ENCODE measurements at places on chromosomes 12 and 14. TPM values are rescaled to one million over a fixed set of nuclear protein-coding genes. Genes with fewer than 3 reads are reported as not detected.
A peak's percentile ranks its signal among the peaks of the same experiment; 100 is the strongest.

Gene ZNF268
- 24.3 TPM for total RNA-seq

Gene FAR2
- 3.3 TPM for total RNA-seq

Gene ARHGDIB
- 14.6 TPM for total RNA-seq

Gene ATL1
- total RNA-seq: 15.8 TPM

Gene RTL1
- total RNA-seq: 0.18 TPM

Gene CATSPERB
- not detected for total RNA-seq

Gene ZNF891
- total RNA-seq: 1.2 TPM

DNA sequence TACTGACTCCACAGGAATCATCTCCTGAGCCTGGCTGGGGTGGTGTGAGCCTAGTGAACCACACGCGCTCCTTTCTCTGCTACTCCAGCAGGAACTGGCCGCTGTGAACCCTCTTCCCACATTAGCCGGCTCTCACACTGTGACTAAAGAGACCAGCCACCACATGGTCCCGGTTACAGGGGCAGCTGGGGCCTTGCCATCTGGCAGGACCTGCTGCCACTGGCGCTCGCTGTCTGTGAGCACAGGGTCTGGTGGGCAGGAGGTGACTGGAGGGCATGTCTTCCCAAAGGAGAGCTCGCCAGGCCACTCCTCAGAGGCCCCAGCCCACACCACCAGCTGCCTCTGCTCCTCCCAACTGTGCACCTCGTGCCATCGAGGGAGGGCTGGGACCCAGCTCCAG lies 99.3 kb downstream of the SINHCAF start:
- H3K27me3 ChIP-seq: peaks cover 4% of the 10 kb centered on the region
- no peaks in the 10 kb centered on the region for H3K4me1 ChIP-seq
- no peak overlapping the region for H3K27ac ChIP-seq
- no peak overlapping the region for H3K4me3 ChIP-seq
- H3K36me3 ChIP-seq: no peaks in the 10 kb centered on the region

GRCh38 chr12:105622846-105623736 lies 292.6 kb downstream of the C12orf75 start:
- H3K4me1 ChIP-seq: no peaks in the 10 kb centered on the region
- no peaks in the 10 kb centered on the region for H3K36me3 ChIP-seq
- no peak overlapping the region for H3K4me3 ChIP-seq
- no peaks in the 10 kb centered on the region for H3K27me3 ChIP-seq
- H3K27ac ChIP-seq: no peak overlapping the region

- peak; percentile 22 for DNase-seq
- H3K4me1 ChIP-seq: no peaks in the 10 kb centered on the region
- no peak overlapping the region for H3K4me3 ChIP-seq
- no peaks in the 10 kb centered on the region for H3K27me3 ChIP-seq
- H3K36me3 ChIP-seq: no peaks in the 10 kb centered on the region
Observed at GRCh38 chr12:102702447-102703114, 214.5 kb downstream of the PAH start.

DNA sequence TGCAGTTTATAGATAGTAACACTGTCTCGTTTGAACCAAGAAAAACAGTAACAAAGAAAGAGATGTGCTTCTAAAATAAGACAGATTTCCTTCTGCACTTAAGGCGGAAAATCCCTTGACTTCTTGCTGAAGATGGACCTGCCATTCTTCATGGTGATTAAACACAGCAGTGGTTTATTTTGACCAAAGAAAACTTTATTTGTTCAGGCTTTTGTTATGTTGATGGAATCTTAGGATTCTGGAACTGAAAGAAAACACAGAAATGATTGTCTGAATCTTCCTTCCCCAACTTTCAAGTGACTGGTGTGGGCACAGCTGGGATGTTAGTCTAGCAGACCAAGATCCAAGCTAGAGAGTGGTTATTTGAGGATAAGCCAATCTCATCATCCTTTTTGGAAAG lies 72.2 kb downstream of the DACT1 start:
- DNase-seq: no peak
- no peaks in the 10 kb centered on the region for H3K27me3 ChIP-seq
- H3K4me3 ChIP-seq: no peak overlapping the region
- H3K27ac ChIP-seq: no peak overlapping the region

DNA sequence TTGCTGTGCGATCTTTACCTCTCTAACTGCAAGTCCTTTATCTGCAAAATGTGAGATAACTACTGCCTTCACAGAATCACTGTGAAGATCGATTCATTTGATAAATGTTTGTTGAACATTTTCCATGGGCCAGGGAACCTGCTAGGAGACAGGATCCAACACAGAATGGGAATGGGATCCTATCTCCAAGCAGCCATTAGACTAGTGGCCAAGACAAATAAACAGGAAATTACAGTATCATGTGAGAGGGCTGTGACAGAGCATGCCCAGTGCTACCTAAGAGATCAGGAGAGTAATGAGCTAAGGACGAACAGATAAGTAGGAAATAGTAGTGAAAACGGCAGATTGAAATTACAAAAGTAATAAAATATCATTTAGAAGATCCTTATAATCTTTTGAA lies 105.7 kb downstream of the GRIN2B start:
- no peaks in the 10 kb centered on the region for H3K36me3 ChIP-seq
- no peaks in the 10 kb centered on the region for H3K4me1 ChIP-seq
- no peaks in the 10 kb centered on the region for H3K27me3 ChIP-seq
- no peak overlapping the region for H3K27ac ChIP-seq
- DNase-seq: no peak

DNA sequence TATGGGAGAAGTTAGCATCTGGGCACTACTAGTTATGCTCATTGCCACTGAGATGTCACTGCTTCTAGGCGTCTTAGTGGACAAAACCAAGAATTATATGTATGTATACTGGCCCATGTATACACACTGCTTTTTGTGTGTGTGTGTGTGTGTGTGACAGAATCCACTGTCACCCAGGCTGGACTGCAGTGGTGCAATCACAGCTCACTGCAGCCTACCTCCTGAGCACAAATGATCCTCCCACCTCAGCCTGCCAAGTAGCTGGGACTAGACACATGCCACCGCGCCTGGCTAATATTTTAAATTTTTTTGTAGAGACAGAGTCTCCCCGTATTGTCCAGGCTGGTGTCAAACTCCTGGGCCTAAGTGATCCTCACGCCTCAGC lies 25.2 kb downstream of the LIMA1 start:
- DNase-seq: no peak
- H3K27ac ChIP-seq: no peak overlapping the region
- H3K4me1 ChIP-seq: peaks cover 16% of the 10 kb centered on the region
- H3K27me3 ChIP-seq: no peaks in the 10 kb centered on the region
- no peaks in the 10 kb centered on the region for H3K36me3 ChIP-seq

DNA sequence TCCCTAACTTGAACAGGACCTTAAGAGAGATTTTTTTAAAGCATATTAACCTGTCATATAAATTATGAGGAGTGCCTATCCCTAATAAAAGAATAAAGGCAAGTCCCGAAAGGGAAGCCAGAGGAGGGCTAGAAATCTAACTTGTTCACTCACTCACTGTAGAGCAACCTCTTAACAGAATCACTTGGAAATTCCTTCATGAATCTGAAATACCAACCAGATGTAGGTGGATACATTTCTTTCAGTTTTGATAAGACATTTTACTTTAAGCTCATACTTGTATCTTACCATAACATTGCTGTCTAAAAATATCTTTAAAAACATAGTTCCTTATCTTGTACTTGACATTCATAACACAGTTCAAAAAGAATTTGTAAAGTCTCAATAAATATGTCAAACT lies 25.7 kb downstream of the NTN4 start:
- peak; percentile 36 for DNase-seq
- no peaks in the 10 kb centered on the region for H3K36me3 ChIP-seq
- peaks cover 8% of the 10 kb centered on the region for H3K4me1 ChIP-seq
- H3K4me3 ChIP-seq: no peak overlapping the region
- H3K27me3 ChIP-seq: no peaks in the 10 kb centered on the region

DNA sequence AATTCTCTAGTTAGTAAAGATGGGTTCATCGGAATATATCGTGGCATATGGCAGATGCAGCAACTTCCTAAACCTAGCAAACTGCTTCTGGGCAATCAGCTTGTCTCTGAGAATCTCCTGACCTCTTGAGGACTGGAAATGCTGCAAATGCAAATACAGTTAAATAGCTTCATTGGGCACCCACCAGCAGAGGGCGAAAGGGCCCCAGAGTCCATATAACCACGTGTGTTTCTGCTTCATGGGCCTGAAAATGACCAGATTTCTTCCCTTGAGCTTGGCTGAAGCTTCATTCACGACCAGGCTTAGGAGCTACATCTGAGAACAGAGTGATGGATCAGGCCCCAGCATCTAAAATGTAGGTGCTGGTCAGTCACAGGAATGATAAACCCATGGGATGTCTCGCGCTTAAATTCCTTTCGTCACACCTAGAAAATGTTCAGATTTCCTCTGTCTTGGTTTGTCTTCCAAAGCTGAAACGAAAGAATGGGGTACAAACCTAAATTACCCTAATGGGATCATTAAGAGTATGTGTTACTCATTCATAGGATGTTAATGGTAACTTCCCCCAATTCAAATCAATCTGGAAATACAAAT lies 1482.5 kb upstream of the TMEM132C start:
- no peaks in the 10 kb centered on the region for H3K36me3 ChIP-seq
- no peak overlapping the region for H3K27ac ChIP-seq
- H3K27me3 ChIP-seq: no peaks in the 10 kb centered on the region

DNA sequence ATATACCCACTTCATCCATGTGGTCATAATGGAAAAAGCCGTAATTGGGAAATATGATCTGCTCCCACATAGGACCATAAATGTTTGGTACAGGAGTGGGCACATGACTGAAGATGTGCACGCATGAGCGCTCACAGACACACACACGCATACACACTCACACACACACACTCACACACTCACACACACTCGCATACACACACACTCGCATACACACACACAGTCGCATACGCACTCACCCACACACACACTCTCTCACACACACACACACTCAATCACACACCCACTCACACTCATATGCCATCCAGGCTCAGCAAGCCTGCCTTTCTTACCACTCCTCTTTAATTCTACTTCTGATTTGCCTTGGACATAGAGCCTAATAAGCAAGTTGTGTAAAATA lies 45.6 kb upstream of the EGLN3 start:
- H3K4me3 ChIP-seq: no peak overlapping the region
- no peak for DNase-seq
- no peaks in the 10 kb centered on the region for H3K4me1 ChIP-seq
- no peaks in the 10 kb centered on the region for H3K36me3 ChIP-seq
- H3K27ac ChIP-seq: no peak overlapping the region
- H3K27me3 ChIP-seq: no peaks in the 10 kb centered on the region

GRCh38 chr14:89378119-89378518 lies 38.9 kb downstream of the FOXN3 start:
- H3K27ac ChIP-seq: peak overlapping the region; percentile 72
- H3K27me3 ChIP-seq: no peaks in the 10 kb centered on the region
- peak; percentile 87 for DNase-seq
- H3K4me3 ChIP-seq: no peak overlapping the region

DNA sequence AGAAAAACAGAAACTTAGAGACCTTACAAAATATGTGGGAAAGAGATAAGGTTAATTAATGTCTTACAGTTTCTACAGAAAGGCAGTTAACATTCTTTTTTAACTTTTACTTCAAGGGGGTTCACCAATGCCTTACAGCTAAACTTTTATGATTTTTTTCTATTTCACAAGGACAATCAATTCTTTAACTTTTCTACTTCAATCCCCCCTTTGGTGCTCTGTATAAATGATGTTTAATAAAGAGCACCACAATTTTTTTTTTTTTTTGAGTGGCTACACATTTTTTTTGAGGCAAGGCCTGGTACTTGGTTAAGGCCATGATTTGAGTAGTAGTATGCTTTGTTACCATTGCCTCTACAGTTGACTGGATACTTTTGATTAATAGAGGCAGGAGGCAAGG lies 279.6 kb downstream of the PRKD1 start:
- H3K27me3 ChIP-seq: no peaks in the 10 kb centered on the region
- no peak overlapping the region for H3K27ac ChIP-seq
- H3K4me3 ChIP-seq: no peak overlapping the region
- no peaks in the 10 kb centered on the region for H3K4me1 ChIP-seq
- DNase-seq: peak; percentile 20

GRCh38 chr12:6975297-6976032 lies 4.8 kb downstream of the EMG1 start:
- H3K27me3 ChIP-seq: no peaks in the 10 kb centered on the region
- peaks cover 43% of the 10 kb centered on the region for H3K36me3 ChIP-seq
- DNase-seq: no peak
- no peak overlapping the region for H3K4me3 ChIP-seq

DNA sequence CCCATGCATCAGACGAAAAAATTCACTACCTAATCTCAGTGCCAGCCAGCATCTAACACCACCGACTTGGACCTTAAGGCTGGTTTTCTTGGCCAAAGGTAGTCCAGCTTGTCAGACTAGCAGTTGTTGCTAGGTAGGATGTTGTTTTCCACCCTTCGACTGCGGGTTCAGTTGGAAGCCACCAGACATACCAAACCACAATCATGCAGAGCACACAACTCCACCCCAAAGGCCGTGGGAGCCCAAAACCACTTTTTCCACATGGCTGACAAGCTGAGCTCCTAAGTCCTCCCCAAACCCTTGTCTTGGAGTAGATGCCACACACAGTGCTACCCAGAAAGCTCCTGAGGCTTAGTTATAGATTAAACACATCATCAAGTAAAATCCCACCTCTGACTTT lies 46.8 kb downstream of the LRIG3 start:
- H3K27me3 ChIP-seq: no peaks in the 10 kb centered on the region
- H3K4me3 ChIP-seq: no peak overlapping the region
- peak overlapping the region; percentile 43 for H3K27ac ChIP-seq
- H3K36me3 ChIP-seq: peaks cover 59% of the 10 kb centered on the region
- peaks cover 18% of the 10 kb centered on the region for H3K4me1 ChIP-seq

GRCh38 chr12:4648104-4648500 lies 749 bp downstream of the AKAP3 start:
- no peaks in the 10 kb centered on the region for H3K36me3 ChIP-seq
- H3K4me3 ChIP-seq: peak overlapping the region; percentile 93
- H3K4me1 ChIP-seq: peaks cover 12% of the 10 kb centered on the region

GRCh38 chr12:50848963-50849362 lies 6.2 kb downstream of the TMPRSS12 start:
- H3K36me3 ChIP-seq: no peaks in the 10 kb centered on the region
- DNase-seq: no peak
- no peak overlapping the region for H3K27ac ChIP-seq
- H3K4me3 ChIP-seq: no peak overlapping the region
- H3K27me3 ChIP-seq: peaks cover 8% of the 10 kb centered on the region
- no peaks in the 10 kb centered on the region for H3K4me1 ChIP-seq

DNA sequence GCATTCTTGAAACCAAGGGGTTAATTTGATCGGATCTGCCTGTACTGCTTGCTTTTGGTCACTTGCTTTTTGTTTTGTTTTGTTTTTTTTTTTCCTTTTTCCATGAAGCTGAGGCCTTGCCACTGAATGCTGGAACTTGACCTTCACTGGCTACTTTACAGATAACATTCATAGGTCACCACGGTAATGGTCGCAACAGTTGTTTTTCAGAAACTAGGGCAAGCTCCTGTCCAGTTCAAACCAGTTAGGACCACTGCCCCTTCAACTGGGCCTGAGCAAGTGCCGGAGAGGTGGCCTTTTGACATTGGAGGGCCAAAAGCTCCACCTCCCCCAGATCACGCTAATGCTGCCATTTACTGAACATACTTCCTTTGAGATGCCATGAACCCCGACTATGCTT lies 147.6 kb downstream of the FOXN3 start:
- no peaks in the 10 kb centered on the region for H3K27me3 ChIP-seq
- no peak overlapping the region for H3K27ac ChIP-seq
- peaks cover 3% of the 10 kb centered on the region for H3K4me1 ChIP-seq
- no peaks in the 10 kb centered on the region for H3K36me3 ChIP-seq
- H3K4me3 ChIP-seq: no peak overlapping the region
